ENCODE measurements at places on chromosomes 5 and 9. TPM values are rescaled to one million over a fixed set of nuclear protein-coding genes. Genes with fewer than 3 reads are reported as not detected.
A peak's percentile ranks its signal among the peaks of the same experiment; 100 is the strongest.

The STPG3 gene
- not detected for polyA plus RNA-seq

The CYFIP2 gene
- polyA plus RNA-seq = 217 TPM

The GPSM1 gene
- polyA plus RNA-seq = 11.9 TPM

The ACSL6 gene
- 2.1 TPM for polyA plus RNA-seq

The MLANA gene
- polyA plus RNA-seq = not detected

The TAF11L10 gene
- not detected for polyA plus RNA-seq

The TAF1L gene
- not detected for polyA plus RNA-seq

GRCh38 chr9:81665322-81665871 lies 23.9 kb downstream of the TLE1 start:
- peak; percentile 21 for DNase-seq

DNA sequence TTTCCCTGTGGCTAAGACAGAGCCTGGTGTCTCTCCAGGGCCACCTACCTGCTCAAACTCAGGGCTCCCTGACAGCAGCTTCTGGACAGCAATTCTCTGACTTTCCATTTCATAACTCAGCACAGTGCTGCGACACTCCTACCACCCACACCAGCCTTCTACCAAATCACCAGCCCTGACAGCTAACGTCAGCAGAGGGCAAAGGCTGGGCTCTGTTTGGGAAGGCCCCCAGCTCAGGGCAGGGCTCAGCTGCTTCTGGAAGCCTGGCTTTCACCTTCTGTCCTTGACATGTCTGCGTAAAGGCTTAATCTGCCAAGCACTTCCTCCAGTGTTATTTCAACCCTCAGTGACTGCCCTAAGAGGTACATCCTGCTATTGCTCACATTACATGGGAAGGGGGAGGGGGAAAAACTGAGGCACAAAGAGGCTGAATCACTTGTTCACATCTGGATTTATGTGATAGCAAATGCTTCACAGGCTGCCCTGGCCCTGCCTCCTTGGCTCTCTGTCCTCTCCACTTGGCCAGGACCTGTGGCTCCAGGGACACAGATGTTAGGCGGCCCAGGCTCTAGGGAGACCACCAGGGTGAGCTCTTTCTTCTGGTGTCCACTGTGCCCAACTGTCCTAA lies 102.5 kb upstream of the PANK3 start:
- no peak for DNase-seq

DNA sequence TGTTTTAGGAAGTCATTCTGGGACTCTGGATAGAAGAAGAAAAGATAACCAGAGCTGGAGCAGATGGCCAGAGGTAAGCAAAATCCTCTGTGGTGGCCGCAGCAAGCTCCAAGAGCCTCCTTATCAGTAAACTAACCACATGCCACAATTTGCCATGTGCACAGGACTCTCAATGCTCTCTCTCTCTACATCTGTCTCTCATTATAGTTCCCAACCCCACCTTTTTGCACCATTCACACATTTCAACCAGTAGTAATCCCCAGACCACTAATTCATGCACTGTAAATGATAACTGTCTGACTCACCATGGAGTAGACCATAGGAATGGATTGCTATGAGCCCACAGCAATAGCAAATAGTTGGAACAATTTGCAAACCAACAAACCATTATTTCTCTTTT lies 526.1 kb downstream of the TLR4 start:
- DNase-seq = no peak

GRCh38 chr5:72531496-72532190 lies 24.4 kb upstream of the ZNF366 start:
- no peak for DNase-seq

DNA sequence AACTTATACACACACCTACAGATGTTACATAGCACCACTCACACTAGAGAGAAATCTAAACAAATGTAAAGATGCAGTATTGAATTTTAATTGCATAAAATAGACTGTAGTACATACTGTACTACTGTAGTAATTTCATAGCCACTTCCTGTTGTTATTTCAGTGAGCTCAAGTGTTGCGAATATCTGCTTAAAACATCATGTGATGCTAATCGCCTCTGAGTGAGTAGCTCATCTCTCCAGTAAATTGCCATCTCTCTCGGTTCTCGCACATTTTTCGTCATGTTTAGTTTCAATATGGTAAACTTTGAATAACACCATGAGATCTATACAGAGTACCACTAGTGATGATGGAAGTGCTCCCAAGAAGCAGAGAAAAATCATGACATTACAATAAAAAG lies 22.0 kb upstream of the ARHGEF28 start:
- no peak for DNase-seq

GRCh38 chr5:178236679-178237078 lies 4.1 kb upstream of the PHYKPL start:
- peak; percentile 24 for DNase-seq

Data from kidney (tissue), 22 donors.